HTR-8/SVneo (cell line): ENCODE measurements at places on chromosomes 5 and 9.

GRCh38 chr5:168317521-168318147 is 26.2 kb downstream of the WWC1 start:
- peak; percentile 94 for DNase-seq

DNA sequence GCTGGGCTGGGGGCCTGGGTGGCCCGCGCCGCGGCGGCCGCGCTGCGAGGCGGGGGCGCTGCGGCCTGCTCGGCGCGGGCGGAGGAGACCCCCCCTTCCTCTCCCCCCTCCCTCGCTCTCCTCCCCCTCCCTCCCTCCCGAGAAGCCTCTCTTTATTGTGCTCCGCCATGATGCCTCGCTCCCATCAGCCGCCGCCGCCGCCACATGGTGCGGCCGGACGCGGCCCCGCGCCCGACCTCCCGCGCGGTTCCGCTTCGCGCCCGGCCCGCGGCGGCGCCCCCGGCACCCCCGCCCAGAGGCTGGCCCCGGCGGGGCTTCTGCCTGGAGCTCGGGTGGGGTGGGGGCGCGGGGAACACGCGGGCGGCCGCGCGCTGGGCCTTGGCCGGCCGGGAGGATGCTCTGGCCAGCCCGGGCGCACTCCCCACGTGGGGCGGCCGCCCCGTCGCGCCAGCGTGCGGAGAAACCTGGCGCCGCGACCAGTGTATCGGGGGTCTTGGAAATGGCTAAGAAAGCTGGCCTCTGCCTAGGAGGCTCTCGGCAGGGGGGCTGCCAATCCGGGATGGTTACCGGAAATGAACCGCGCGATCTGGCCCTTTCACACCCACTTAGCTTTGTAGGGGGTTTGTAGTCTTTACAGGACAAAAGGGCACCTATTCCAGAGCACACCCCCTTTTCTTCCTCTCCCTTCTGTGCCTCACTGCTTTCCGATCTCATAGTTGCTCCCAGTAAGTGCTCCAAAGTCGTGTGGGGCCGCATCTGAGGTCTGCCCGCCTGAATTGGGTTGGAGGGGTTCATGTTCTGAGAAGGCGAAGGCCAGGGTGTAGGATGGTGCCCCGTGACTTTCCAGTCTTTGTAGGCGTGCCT is 1.0 kb downstream of the SET start:
- no peak for DNase-seq

- DNase-seq: no peak
These were observed 78.5 kb upstream of the CACNA1B start for GRCh38 chr9:137798901-137799629.

- DNase-seq: no peak
These were observed 164.7 kb upstream of the PTGER4 start for GRCh38 chr5:40514976-40515375.

GRCh38 chr5:96933764-96934707 is 1.8 kb upstream of the LNPEP start:
- DNase-seq: peak; percentile 10

GRCh38 chr5:175257847-175258194 is 186.2 kb downstream of the DRD1 start:
- DNase-seq: no peak

DNA sequence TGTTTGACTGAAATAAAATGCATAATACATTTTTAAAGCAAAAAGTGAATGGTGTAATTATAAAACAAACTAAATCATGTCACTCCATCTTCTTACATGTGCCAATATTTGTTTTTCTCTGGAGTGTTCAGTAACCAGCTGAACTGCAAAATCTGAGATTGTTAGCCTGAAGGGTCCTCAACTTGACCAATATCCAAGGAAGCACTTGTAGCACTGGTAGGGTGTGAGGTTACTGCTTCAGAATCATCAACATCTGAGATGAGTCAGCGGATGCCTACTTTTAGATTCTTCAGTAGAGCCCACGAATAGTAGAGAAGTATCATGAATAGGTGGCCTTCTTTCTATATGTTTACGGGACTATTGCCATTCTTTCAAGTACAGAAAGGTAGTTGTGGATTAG is 226.7 kb downstream of the TLE4 start:
- DNase-seq: no peak

DNA sequence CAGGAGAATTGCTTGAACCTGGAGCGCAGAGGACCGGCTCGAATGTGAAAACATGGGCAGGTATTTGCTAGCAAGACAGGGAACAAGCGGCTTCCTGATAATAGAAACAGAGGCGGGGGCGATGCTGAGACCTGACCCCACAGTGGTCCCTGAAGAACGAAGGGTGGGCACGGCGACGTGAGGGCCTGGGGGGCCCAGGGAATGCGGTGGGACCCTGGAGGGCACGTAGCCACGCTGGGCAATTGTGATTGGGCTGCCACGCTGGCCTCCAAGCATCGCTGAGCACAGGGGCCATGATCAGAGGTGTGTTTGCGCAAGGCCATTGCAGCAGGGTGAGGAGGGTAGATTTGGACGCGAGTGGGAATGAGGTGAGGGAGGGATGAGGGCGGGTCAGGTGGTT is 30.7 kb downstream of the MED10 start:
- no peak for DNase-seq

DNA sequence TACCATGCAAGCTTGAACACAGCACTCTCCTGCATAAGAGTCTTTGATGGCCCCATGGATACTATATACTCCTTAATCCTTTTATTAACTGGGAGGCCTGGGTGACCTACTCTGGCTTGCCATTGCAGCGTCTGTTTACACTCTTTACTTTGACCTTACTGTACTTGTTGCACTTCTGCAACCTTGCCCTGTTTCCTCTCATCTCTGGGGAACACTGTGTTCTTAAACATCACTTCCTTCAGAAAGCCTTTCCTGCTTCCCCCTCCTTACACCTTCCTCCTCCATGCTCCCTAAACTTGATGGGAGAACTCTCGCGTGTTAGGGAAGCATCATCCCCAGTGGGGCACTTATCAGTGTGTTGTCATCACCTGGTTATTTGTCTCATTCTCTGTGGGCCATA is 222.3 kb downstream of the NR3C1 start:
- DNase-seq: no peak

- DNase-seq: no peak
These were observed 2.3 kb upstream of the SYK start for GRCh38 chr9:90799271-90799852.

DNA sequence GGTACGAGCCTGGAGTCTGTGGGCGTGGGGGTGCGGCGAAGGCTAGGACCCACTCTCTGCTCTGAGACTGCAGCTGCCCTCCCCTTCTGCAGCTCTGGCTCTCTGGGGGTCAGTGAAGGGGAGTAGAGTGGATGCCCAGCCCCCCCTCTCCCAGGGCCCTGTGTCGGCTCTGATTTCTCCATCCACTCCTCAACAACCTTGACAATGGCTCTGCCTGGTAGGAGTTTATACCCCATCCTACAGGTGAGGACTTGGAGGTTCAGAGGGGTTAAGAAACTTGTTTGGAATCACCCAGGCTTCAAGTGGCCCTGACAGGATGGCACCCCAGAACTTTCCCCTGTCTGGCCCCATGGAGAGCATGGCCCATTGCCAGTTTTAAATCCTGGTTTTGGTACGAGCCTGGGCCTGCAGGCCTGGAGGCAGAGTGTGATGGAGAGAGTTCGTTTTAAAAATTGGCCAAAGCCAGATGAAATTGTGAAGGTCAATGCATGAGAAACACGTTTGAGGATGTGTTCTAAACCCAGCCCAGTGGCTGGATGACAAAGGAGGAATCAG is 22.3 kb downstream of the NCS1 start:
- DNase-seq: no peak

GRCh38 chr9:14300040-14300439 is 13.9 kb downstream of the NFIB start:
- DNase-seq: no peak

DNA sequence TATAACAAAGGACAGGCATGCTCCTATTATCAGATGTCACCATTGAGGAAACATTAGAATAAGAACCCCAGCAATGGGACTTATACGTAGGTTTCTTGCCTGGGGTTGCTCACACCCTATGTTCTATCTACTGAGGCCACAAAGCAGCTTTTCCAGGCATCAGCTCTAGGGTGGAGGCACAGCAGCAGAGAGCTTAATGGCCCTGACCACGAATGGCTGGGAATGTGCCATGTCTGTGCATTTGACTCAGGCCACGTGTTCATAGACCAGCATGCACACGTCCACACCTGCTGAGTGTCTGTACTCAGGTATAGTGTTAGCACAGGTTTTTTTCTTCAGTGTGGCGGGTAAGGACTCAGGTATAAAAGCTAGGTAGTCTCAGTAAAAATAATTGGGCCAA is 129.4 kb downstream of the AOPEP start:
- no peak for DNase-seq

DNA sequence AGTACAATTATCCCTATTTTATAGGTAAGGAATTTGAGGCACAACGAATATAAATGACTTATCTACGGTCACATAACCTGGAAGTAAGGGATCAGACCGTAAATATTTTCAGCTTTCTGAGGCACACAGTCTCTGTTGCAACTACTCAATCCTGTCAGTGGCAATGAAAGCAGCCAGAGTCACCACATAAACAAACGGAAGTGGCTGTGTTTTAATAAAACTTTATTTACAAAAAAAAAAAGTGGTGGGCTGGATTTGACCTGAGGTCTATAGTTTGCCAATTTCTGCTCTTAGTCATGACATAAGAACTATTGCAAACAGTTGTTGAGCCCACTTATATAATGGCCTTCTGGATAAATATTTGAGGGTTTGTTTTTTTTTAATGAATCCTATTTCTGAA is 29.6 kb downstream of the ZNF366 start:
- no peak for DNase-seq

GRCh38 chr5:181223058-181223728 is at the start of gene TRIM41:
TRIM41 (plus strand) TSS chr5:181223281; CDS start chr5:181224000, 719 bp downstream.
- peak; percentile 87 for DNase-seq

- no peak for DNase-seq
These were observed 102.3 kb downstream of the RXRA start for GRCh38 chr9:134428559-134428958.

DNA sequence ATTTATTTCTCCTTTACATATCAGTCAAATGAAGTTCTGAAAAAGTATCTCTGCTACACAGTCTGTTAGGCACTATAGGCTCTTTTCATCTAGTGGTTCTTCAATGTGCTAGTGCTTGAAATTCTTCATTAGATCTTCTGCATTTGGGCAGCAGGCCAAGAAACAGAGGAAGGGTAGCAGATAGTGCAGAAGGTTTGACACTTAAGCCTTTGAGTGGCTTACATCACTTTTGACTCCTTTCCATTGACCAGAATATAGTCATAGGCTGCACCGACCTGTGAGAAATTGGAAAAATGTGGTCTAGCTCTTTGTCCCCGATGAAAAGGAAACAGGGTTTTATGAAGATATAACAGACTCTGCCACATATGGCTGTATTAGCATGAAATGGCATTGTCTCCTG is 459.5 kb upstream of the PTGER4 start:
- no peak for DNase-seq

DNA sequence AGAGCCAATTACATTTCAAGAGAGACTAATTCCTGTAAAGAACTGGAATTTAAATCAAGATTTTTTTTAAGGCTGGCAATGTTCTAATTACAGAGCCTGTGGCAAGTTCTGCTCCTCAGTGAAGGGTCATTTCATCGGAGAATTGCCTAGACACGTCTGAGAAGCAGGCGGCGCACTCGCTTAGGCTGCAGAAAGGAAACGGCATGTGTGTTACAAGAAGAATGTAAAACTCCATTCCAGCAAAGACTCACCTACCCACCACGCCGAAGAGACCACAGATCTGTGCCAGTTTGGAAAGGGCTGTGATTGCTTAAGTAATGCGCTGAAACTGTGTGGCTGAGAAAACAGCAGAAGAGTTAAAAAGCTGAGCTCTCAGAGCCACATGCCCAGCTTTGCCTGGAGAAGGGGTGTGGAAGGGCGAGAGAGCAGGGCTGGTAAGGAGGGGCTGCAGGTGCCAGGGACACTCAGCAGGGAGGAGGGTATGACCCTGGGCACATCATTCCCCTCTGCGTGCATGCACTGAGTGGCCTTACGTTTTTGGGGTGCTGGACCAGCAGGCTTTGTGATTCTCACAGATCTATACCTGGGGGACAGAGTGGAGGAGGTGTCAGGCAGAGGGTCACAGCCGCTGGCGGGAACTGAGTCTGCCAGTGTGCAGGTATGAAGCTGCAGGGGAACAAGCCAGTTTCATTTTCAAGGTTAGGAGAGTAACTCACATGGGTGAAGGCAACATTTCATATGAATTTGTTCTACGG is 17.8 kb upstream of the SLC25A51 start:
- DNase-seq: no peak

- no peak for DNase-seq
These were observed 4.2 kb downstream of the NR5A1 start for GRCh38 chr9:124502711-124503702.

- DNase-seq: no peak
These were observed 188.3 kb downstream of the CNTLN start for GRCh38 chr9:17322882-17323864.

GRCh38 chr5:32325062-32325461 is 12.3 kb upstream of the MTMR12 start:
- no peak for DNase-seq

- DNase-seq: no peak
These were observed 4.6 kb upstream of the ANP32B start for GRCh38 chr9:97978371-97979130.

GRCh38 chr5:68348447-68349222 is 133.1 kb downstream of the PIK3R1 start:
- no peak for DNase-seq
